ENCODE measurements at places on chromosomes 11 and 22.

GRCh38 chr11:86916330-86916729 lies 38.9 kb downstream of the FZD4 start:
- H3K4me3 ChIP-seq, result no peak overlapping the region
- no peak for DNase-seq
- H3K27me3 ChIP-seq, result no peaks in the 10 kb centered on the region
- H3K4me1 ChIP-seq, result peaks cover 18% of the 10 kb centered on the region
- no peaks in the 10 kb centered on the region for H3K36me3 ChIP-seq
- H3K27ac ChIP-seq, result peak overlapping the region; percentile 68

- H3K27me3 ChIP-seq, result no peaks in the 10 kb centered on the region
- H3K27ac ChIP-seq, result no peak overlapping the region
- H3K36me3 ChIP-seq, result no peaks in the 10 kb centered on the region
- no peaks in the 10 kb centered on the region for H3K4me1 ChIP-seq
Measured at GRCh38 chr11:121367001-121367843, 74.7 kb downstream of the SC5D start.

- H3K27me3 ChIP-seq, result no peaks in the 10 kb centered on the region
- no peak for DNase-seq
- no peak overlapping the region for H3K27ac ChIP-seq
Measured at GRCh38 chr11:128579798-128580504, 7.4 kb downstream of the ETS1 start.

DNA sequence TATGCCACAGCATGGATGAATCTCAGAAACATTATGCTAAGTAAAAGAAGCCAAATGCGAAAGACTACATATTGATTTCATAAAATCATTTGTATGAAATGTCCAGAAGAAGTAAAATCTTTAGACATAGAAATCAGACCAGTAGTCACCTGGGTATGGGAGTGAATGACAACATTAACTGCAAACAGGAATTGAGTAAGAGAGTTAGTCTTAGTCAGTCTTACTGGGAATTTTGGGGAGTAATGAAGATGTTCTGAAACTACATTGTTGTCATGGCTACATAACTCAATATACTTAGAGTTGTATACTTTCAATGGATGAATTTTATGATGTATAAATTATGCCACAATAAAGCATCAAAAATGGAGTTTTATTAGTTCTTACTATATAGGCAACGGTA lies 107.8 kb upstream of the CHORDC1 start:
- H3K4me3 ChIP-seq, result no peak overlapping the region
- no peak overlapping the region for H3K27ac ChIP-seq
- H3K27me3 ChIP-seq, result no peaks in the 10 kb centered on the region
- no peaks in the 10 kb centered on the region for H3K36me3 ChIP-seq
- no peak for DNase-seq
- no peaks in the 10 kb centered on the region for H3K4me1 ChIP-seq

- H3K4me3 ChIP-seq, result no peak overlapping the region
- H3K27me3 ChIP-seq, result no peaks in the 10 kb centered on the region
- no peaks in the 10 kb centered on the region for H3K36me3 ChIP-seq
- H3K4me1 ChIP-seq, result no peaks in the 10 kb centered on the region
Measured at GRCh38 chr11:76631566-76632308, 38.8 kb downstream of the LRRC32 start.

DNA sequence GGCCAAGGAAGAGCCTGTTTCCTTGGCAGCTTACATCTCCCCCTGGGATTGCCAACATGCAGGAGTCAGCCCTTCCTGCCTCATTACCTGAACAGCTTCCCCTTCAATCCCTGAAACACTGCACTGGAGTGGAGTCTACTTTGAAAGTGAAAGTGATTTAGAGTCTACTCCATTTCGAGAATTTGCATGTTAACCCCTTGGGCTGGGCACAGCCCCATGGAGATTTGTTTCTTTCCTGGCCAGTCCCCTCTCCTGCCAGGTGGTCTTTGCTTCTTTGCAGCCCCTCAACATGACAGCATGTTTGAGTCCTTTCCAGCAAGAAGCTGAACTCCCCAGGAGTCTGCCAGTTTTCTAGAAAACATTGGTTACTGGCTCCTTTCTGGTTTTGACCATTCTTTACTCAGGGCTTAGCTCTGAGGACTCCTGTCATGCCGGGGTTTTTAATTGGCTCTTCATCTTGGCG lies 59.9 kb downstream of the TRAF6 start:
- no peaks in the 10 kb centered on the region for H3K27me3 ChIP-seq
- H3K4me1 ChIP-seq, result peaks cover 20% of the 10 kb centered on the region
- DNase-seq, result no peak
- H3K4me3 ChIP-seq, result no peak overlapping the region
- peaks cover 56% of the 10 kb centered on the region for H3K36me3 ChIP-seq
- H3K27ac ChIP-seq, result no peak overlapping the region

DNA sequence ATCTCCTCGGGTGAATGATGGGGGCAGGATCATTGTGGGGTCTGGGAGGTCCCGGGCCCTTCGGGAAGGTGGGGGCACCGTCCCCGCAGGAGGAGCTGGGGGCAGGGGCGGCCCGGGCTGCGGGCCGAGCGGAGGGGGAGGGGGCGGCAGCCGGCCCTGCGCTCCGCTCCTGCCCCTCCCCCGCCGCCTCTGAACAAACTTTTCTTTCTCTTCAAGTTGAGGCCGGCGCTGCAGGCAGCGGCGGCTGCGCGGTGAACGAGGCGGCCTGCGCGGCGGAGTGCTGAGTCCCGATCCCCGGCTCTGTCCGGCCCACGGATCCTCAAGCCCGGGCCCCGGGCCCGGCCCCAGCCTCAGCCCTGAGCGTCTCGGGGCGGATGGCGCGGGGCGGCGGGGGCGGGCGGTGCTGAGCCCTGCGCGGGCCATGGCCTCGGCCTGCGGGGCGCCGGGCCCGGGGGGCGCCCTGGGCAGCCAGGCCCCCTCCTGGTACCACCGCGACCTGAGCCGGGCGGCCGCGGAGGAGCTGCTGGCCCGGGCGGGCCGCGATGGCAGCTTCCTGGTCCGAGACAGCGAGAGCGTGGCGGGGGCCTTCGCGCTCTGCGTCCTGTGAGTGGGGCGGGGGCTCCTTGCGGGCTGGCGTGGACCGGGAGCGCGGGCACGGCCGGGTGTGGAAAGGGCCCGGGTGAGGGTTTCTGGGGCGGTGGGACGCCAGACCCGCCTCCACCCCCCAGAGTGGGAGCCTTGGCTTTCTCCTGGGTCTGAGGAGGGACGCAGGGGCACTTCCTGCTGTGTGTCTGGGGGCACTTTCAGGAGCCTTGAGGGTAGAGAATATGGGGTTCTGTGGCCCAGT lies at the start of gene INPPL1:
TSS of gene INPPL1 (plus strand) at position 204 of the 847 bp plus-strand sequence. CDS start at position 422, 218 bp downstream.
- no peak for DNase-seq
- peaks cover 5% of the 10 kb centered on the region for H3K4me1 ChIP-seq
- peak within 1 kb of the TSS; percentile 91 for H3K4me3 ChIP-seq
- H3K27ac ChIP-seq, result peak within 1 kb of the TSS; percentile 79

- no peak overlapping the region for H3K4me3 ChIP-seq
- H3K27me3 ChIP-seq, result no peaks in the 10 kb centered on the region
- H3K36me3 ChIP-seq, result no peaks in the 10 kb centered on the region
- no peak for DNase-seq
- no peaks in the 10 kb centered on the region for H3K4me1 ChIP-seq
- H3K27ac ChIP-seq, result no peak overlapping the region
Measured at GRCh38 chr11:73277467-73277866, 5.3 kb downstream of the P2RY6 start.

GRCh38 chr11:42315846-42316245 lies 856.4 kb upstream of the LRRC4C start:
- H3K4me3 ChIP-seq, result no peak overlapping the region
- no peak for DNase-seq
- H3K27me3 ChIP-seq, result no peaks in the 10 kb centered on the region
- no peaks in the 10 kb centered on the region for H3K36me3 ChIP-seq
- no peaks in the 10 kb centered on the region for H3K4me1 ChIP-seq
- H3K27ac ChIP-seq, result no peak overlapping the region

- no peaks in the 10 kb centered on the region for H3K4me1 ChIP-seq
Measured at GRCh38 chr22:45376703-45377102, 36.7 kb downstream of the SMC1B start.

- no peaks in the 10 kb centered on the region for H3K27me3 ChIP-seq
- H3K36me3 ChIP-seq, result peaks cover 21% of the 10 kb centered on the region
- peaks cover 30% of the 10 kb centered on the region for H3K4me1 ChIP-seq
- H3K4me3 ChIP-seq, result no peak overlapping the region
- DNase-seq, result no peak
- no peak overlapping the region for H3K27ac ChIP-seq
Measured at GRCh38 chr22:45534339-45535192, 31.9 kb downstream of the FBLN1 start.

- peaks cover 24% of the 10 kb centered on the region for H3K4me1 ChIP-seq
- H3K27me3 ChIP-seq, result no peaks in the 10 kb centered on the region
- H3K27ac ChIP-seq, result no peak overlapping the region
Measured at GRCh38 chr22:29989446-29989845, 90.8 kb upstream of the HORMAD2 start.

Measured in RWPE2 (cell line).